Neural progenitor cell (in vitro differentiated cells): ENCODE measurements at places on chromosomes 6 and 20.

- H3K36me3 ChIP-seq = no peaks in the 10 kb centered on the region
- no peaks in the 10 kb centered on the region for H3K4me1 ChIP-seq
- no peaks in the 10 kb centered on the region for H3K27me3 ChIP-seq
- H3K27ac ChIP-seq = no peak overlapping the region
- H3K4me3 ChIP-seq = no peak overlapping the region
These were observed 205.9 kb downstream of the HACE1 start for GRCh38 chr6:104653781-104654180.

DNA sequence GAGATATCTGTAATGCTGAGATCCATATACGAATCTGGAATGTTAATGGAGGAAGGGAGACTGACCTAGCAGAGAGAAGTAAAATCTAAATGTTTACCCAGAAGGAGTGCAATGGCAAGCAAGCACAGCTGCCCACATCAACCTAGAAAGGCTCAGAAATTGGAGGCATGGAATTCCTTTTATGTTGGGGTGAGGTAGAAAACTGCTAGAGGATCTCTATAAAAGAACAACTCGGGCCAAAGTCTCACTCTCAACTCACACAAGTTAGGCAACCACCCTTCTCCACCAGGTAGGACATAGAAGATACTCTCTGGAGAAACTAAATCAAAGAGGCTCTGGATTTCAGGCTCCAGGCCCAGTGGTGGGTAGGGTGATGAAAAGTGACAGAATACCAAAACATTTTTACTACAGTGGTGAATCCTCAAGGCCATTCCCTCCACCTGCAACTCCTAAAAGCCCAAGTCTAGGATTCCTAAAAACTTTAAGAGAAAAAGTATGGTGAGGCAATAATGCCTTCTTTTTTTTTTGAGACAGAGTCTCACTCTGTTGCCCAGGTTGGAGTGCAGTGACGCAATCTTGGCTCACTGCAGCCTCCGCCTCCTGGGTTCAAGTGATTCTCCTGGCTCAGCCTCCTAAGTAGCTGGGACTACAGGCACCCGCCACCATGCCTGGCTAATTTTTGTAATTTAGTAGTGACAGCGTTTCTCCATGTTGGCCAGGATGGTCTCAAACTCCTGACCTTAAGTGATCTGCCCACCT lies 9.5 kb upstream of the ADGRG6 start:
- H3K4me3 ChIP-seq = no peak overlapping the region
- no peak overlapping the region for H3K27ac ChIP-seq
- no peaks in the 10 kb centered on the region for H3K4me1 ChIP-seq
- H3K36me3 ChIP-seq = no peaks in the 10 kb centered on the region

DNA sequence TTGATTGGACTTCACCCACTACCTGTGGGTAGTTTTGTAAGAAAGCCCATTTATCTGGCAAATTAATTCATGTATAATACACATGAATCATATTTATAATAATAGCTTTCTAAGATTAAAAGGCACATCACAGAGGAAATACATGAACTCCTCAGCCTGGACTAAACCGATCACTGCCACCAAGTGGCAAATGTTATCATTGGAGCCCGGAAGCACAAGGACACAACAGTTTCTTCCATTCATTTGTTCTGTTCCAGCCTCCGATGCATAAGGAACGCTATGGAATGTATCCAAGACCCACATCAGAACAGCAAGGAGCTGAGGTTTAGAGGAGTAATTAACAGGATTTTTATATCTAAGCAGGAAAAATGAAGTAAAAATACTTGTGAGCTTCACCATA lies 13.9 kb upstream of the IPCEF1 start:
- no peaks in the 10 kb centered on the region for H3K36me3 ChIP-seq
- H3K4me3 ChIP-seq = no peak overlapping the region
- H3K27me3 ChIP-seq = no peaks in the 10 kb centered on the region

- DNase-seq = no peak
- no peaks in the 10 kb centered on the region for H3K27me3 ChIP-seq
- no peak overlapping the region for H3K27ac ChIP-seq
- no peak overlapping the region for H3K4me3 ChIP-seq
- H3K36me3 ChIP-seq = no peaks in the 10 kb centered on the region
- no peaks in the 10 kb centered on the region for H3K4me1 ChIP-seq
These were observed 171.6 kb downstream of the THBS2 start for GRCh38 chr6:169082093-169082492.

DNA sequence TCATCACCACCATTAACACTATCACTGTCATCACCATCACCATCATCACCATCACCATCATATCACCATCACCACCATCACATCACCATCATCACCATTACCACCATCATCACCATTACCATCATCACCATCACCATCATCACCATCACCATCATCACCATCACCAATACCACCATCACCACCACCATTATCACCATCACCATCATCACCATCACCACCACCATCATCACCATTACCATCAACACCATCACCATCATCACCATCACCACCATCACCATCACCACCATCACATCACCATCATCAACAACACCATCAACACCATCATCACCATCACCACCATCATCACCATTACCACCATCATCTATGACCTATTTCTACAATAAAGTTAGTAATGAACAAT lies 86.1 kb upstream of the PDE10A start:
- no peak for DNase-seq
- no peak overlapping the region for H3K27ac ChIP-seq
- no peaks in the 10 kb centered on the region for H3K4me1 ChIP-seq
- no peak overlapping the region for H3K4me3 ChIP-seq

DNA sequence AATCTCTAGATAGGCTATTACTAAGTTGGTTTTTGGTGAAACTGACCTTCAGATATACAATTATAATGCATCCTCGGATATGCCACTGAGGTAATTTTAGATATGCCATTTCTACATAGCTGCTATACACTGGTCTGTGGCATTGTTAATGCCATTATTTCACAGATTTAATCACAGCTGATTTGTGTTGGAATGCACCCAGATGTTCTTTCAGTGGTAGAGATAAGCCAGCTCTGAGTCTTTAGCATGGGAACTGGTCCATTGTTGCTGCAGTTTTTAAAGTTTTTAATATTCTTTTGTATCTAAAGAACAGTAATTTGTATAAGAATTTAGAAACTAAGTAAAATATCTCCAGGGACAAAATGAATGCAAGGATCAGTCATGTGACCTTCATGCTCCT lies 6.8 kb downstream of the TMX4 start:
- no peaks in the 10 kb centered on the region for H3K27me3 ChIP-seq
- no peak overlapping the region for H3K27ac ChIP-seq
- no peak for DNase-seq

GRCh38 chr6:47680051-47680450 lies 18.3 kb upstream of the ADGRF4 start:
- no peak overlapping the region for H3K27ac ChIP-seq
- H3K4me3 ChIP-seq = no peak overlapping the region
- no peaks in the 10 kb centered on the region for H3K27me3 ChIP-seq
- no peaks in the 10 kb centered on the region for H3K36me3 ChIP-seq

- H3K27me3 ChIP-seq = peaks cover 44% of the 10 kb centered on the region
- H3K4me3 ChIP-seq = no peak overlapping the region
- H3K4me1 ChIP-seq = peaks cover 14% of the 10 kb centered on the region
- no peak for DNase-seq
- no peaks in the 10 kb centered on the region for H3K36me3 ChIP-seq
These were observed 6.8 kb upstream of the HEY2 start for GRCh38 chr6:125742464-125743120.

DNA sequence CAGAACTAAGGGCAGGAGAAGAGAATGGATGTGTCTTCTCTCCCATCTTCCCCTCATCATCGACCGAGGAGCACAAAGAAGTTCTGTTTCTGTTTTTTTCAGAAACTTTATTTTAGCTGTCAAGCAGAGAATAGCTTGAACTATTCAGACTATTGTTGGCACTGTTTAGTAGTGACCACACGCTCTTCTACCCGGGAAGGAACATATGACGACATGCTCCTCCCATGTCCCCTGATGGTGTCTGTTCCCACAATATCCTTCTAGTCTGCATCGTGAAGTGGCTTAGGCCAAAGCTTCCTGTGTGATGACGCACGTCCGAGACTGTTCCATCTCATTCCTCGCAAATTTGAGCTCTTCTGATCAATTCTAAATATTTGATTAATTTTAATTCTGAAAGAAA lies 27.2 kb upstream of the KIF25 start:
- no peak overlapping the region for H3K27ac ChIP-seq
- no peak for DNase-seq
- peaks cover 15% of the 10 kb centered on the region for H3K4me1 ChIP-seq
- H3K27me3 ChIP-seq = no peaks in the 10 kb centered on the region
- peaks cover 19% of the 10 kb centered on the region for H3K36me3 ChIP-seq

DNA sequence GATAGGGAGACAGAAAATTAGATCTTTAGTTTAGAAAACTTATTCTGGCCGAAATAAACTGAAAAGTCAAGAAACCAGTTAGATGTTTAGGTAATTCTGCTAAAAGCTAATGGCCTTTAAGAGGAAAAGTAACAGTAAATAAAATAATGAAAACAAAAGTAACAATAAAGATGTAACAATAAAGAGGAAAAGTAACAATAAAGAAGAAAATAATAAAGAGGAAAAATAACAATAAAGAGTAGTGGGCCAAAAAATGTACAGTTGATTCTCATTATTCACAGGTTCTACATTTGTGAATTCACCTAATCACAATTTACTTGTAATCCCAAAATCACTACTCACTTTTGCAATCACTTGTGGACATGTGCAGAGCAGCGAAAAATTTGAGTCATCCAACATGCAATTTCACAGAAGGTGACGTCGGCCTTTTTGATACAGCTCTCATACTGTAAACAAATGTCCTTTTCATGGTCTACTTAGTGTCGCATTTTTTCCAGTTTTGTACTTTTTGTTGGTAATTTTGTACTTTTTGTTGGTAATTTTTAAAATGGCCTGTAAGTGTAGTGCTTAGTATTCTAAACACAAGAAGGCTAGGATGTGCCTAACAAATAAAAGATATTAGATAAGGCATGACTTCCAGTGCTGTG lies 24.0 kb downstream of the HBS1L start:
- peaks cover 10% of the 10 kb centered on the region for H3K4me1 ChIP-seq
- no peak overlapping the region for H3K4me3 ChIP-seq
- H3K27me3 ChIP-seq = no peaks in the 10 kb centered on the region
- DNase-seq = no peak
- H3K27ac ChIP-seq = no peak overlapping the region

GRCh38 chr6:30491991-30492952 lies 3.0 kb downstream of the HLA-E start:
- no peak for DNase-seq
- H3K27ac ChIP-seq = no peak overlapping the region
- H3K4me3 ChIP-seq = no peak overlapping the region

- no peaks in the 10 kb centered on the region for H3K36me3 ChIP-seq
- H3K27me3 ChIP-seq = no peaks in the 10 kb centered on the region
- no peak for DNase-seq
- H3K4me3 ChIP-seq = no peak overlapping the region
- H3K4me1 ChIP-seq = peaks cover 19% of the 10 kb centered on the region
These were observed 41.9 kb downstream of the TTI1 start for GRCh38 chr20:37991157-37991866.

DNA sequence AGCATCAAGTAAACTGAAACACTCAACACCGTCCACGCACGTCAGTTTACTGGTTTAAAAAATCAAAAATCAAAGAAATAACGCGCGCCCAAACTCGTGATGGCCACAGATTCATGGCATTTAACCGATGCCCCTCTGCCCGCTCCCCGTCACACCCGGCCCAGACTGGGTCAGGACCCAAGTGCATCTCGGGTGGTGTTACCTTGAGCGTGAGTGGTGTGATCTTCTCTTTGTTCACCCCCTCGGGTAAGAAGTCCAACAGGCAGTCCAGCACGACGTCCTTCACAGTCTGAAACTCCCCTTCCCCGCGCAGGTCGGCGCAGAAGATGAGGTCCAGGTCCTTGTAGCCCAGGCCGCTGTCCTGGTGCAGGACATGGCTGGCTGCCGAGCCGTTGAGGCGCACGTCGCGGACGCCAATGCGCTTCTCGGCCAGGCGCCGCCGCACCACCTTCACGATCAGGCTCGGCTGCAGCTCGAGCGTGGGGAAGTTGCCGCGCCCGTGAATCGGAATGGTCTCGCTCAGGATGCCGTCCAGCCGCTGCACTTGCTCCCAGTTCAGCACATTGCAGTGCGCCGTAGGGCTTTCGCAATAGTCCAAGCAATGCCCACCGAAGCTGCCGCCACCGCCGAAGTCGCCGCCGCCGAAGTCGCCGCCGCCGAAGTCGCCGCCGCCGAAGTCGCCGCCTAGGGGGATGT lies 945 bp downstream of the TENT5A start:
- peaks cover 35% of the 10 kb centered on the region for H3K27me3 ChIP-seq
- peaks cover 32% of the 10 kb centered on the region for H3K4me1 ChIP-seq
- H3K36me3 ChIP-seq = no peaks in the 10 kb centered on the region
- H3K4me3 ChIP-seq = peak overlapping the region; percentile 73

DNA sequence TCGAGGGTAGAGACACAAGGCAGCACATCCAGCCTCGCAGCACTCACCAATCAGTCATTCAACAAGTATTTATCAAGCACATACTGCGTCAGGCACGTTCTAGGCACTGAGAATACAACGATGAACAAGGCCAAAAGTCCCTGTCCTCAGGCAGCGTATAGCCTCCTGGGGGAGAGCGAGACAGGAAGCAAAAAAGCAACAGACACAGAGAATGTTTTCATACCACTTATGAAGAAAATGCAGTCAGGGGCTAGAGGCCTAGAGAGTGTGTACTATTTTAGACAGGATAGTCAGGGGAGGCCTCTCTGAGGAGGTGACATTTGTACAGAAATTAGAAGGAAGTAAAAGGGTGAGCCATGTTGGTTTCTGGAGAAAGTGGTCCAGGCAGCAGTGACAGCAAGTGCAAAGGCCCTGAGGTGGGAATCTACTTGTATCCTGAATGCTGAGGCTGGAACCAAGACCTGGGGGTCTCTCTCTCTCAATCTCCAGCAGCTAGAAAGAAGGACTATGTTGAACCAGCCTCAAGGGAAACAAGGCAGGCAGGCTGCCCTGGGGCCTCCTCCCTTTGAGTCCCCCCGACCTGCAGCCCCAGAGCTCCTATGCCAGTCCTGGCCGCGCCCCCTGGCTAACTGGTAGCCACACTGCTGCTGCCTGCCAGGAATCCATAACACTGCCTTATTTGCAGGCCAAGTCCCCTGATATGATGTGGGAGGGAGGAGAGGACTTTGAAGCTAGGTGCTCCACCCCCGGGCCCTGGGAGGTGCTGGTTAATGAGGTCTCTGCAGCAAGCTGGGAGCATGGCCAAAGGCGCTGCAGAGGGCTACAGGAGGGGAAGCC lies 151.2 kb downstream of the GRM4 start:
- H3K36me3 ChIP-seq = no peaks in the 10 kb centered on the region
- peaks cover 15% of the 10 kb centered on the region for H3K4me1 ChIP-seq
- no peak overlapping the region for H3K27ac ChIP-seq
- H3K4me3 ChIP-seq = no peak overlapping the region

GRCh38 chr6:125233202-125233601 lies 68.6 kb downstream of the HDDC2 start:
- H3K36me3 ChIP-seq = no peaks in the 10 kb centered on the region
- no peak for DNase-seq
- H3K4me3 ChIP-seq = no peak overlapping the region
- H3K27me3 ChIP-seq = no peaks in the 10 kb centered on the region
- no peaks in the 10 kb centered on the region for H3K4me1 ChIP-seq
